ENCODE measurements at places on chromosomes 13 and 19.
A peak's percentile ranks its signal among the peaks of the same experiment; 100 is the strongest.

- DNase-seq, result peak; percentile 70
These were observed 6.9 kb downstream of the IL4I1 start for GRCh38 chr19:49889687-49890348.

GRCh38 chr19:42286349-42287016 is 15.4 kb upstream of the PRR19 start:
- DNase-seq, result no peak

- peak; percentile 58 for DNase-seq
These were observed 7.5 kb downstream of the ZNF610 start for GRCh38 chr19:52343548-52343947.

GRCh38 chr19:19816679-19817078 is 4.9 kb downstream of the ZNF506 start:
- DNase-seq, result no peak

DNA sequence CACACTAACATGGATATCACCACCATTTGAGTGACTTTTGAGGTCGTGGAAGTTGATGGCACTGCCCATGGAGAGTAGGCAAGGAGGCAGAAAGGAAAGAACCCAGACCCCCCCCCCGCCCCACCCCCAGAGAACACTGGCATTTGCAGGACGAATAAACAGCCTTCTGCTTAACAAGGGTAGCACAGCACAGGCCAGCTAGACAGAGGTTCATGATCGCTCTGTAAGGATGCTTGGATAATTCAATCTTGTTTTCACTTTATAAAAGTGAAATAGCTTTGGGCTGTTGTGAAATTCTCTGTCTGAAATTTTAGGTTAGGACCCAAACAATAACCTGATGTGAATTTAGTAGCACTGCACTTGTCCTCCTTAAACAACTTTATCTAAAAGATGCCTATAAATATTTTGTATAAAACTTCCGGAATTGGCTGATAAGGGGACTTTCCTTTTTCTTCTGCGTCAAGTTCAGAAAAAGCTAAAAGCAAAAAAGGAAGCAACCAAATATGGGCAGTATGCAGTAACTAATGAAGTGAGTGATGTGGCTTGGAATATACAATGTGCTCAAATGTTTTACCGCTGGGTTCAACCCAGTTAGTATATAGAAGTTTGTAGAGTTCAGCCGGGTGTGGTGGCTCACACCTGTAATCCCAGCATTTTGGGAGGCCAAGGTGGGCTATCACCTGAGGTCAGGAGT is 163.7 kb downstream of the SHISA2 start:
- no peak for DNase-seq

DNA sequence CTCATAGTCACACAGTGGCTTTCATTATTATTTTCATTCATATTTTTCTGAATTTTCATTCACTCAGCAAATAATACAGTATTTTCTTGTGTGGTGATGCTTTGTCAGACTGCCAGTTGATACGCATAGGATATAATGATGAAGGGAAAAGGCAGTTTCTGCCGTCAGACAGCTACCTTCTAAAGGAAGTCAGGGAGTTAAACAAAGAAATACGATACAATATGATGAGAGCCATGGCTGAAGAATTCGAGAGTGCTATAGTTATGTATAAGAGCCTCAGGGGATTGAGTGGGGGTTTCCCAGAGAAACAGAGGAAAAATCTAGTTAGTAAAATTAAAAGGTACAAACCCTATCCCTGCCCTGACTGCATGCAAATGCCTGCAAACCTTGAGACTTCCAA is 479.1 kb downstream of the OLFM4 start:
- DNase-seq, result no peak

DNA sequence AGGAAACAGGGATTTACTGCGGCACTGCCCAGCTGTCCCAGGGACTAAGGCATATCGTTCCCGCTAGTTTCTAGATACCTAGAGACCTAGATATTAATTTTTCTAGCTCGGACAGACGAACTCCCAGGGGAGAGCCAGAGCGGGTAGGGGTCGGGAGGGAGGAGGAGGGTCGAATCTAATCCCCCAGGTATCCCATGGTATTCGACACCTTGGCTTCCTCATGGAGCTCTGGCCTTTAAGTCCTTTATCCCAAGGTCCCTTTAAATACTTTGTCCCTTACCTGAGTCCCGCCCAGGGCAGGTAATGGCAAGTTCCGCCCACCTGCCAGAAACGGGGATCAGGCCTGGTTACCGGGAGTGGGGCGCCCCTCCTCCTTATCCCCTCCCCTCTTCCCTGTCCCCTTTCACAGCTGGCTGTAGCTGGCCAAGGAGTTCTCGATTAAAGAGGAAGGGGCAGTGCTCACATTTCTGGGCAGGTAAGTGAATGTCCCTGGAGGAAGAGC is at the start of gene PRRG2:
Gene PRRG2 (plus strand): TSS at position 310 of the 502 bp plus-strand sequence. CDS start 1,904 bp downstream, outside the sequence.
- DNase-seq, result no peak

DNA sequence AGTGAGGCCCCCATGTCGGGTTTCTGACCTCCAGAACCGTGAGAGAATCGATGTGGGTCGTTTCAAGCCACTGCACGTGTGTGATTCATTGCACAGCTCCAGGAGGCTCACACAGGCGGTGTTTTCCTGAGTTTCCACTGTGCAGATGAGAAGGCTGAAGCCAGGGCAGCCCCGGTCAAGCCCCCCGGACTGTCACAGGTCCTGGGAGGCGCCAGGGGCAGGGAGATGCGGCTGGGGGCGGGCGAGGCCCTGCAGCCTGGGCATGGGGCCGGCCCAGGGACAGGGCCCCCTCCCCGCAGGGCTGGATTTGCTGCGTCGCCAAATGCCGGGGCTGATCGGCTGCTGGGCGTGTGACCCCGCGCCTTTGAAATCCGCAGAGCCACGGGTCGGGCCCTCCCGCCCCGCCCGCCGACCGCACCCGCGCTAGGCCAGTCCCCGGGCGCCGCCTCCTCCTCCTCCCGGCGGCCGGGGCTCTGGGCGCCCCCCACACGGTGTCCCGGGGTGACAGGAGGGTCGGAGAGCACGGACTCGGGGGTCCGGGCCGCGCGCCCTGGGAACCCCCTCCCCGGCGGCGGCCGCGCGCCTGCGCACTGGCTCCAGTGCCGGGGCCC is 9.9 kb upstream of the MKNK2 start:
- DNase-seq, result no peak

GRCh38 chr19:12665281-12665573 is 1.3 kb downstream of the MAN2B1 start:
- peak; percentile 53 for DNase-seq

- DNase-seq, result no peak
These were observed 12.1 kb downstream of the WTIP start for GRCh38 chr19:34493649-34494044.

GRCh38 chr19:37867831-37868230 is 38.6 kb downstream of the WDR87 start:
- no peak for DNase-seq

DNA sequence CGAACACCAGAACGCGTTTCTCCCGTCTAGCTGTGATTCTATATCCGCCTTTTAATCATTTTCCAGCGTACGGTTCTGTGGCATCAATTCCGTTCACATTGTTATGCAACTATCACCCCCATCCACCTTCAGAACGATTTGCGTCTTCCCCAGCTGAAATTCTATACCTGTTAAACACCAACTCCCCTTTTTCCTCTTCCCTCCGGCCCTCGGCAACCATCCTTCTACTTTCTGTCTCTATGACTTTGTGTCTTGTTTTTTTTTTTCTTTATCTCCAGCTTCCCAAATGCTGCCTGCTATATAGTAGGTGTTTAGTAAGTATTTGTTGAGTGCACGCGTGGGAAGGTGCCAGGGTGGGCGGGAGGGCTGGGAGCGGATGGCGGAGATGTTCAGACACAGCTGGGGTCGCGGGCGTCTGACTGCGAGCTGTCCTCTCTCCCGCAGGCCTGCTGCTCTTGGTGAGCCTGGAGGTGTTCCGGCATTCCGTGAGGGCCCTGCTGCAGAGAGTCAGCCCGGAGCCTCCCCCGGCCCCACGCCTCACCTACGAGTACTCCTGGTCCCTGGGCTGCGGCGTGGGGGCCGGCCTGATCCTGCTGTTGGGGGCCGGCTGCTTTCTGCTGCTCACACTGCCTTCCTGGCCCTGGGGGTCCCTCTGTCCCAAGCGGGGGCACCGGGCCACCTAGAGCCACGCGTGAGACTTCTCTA is 20.2 kb downstream of the CACNG6 start:
- DNase-seq, result no peak

DNA sequence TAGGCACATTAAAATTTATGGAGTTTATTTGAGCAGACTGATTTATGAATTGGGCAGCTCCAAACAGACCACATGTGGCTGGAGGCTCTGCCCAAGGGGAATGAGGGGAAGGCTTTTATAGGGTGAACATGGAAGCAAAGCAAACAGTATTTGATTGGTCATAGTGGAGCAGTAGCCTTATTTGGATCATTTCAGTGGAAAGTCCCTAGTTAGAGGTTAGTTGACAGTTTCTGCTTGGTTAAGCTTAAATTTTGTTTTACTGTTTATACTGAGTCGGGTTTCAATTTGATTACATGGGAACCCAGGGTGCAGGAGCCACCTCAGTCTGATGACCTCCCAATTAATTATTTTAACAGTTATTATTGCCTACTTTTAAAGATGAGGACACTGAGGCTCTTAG is 140.5 kb downstream of the NDFIP2 start:
- no peak for DNase-seq

- DNase-seq, result peak; percentile 17
These were observed 21.7 kb upstream of the LAMP1 start for GRCh38 chr13:113275387-113275786.

GRCh38 chr19:19406878-19407632 is 1.6 kb downstream of the GATAD2A start:
- peak; percentile 36 for DNase-seq

GRCh38 chr19:7988307-7988706 is 17.1 kb downstream of the ELAVL1 start:
- no peak for DNase-seq

DNA sequence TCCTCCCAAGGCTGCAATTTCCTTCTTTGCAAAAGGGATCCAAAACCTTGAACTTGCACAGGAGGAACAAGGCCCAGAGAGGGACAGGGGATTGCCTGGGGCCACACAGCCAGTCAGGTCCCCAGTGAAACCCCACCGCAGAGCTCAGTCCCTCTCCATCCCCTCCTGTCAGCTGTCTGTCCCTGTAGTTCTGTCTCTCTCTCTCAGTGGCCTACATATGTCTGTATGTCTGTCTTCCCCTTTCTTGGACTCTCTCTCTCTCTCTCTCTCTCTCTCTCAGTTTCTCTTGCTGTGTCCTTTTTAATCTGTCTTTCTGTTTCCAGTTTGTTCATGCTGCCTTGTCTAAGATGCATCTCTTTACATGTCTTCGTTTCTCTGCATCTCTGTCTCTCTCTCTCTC is 11.5 kb downstream of the CEACAM19 start:
- no peak for DNase-seq

DNA sequence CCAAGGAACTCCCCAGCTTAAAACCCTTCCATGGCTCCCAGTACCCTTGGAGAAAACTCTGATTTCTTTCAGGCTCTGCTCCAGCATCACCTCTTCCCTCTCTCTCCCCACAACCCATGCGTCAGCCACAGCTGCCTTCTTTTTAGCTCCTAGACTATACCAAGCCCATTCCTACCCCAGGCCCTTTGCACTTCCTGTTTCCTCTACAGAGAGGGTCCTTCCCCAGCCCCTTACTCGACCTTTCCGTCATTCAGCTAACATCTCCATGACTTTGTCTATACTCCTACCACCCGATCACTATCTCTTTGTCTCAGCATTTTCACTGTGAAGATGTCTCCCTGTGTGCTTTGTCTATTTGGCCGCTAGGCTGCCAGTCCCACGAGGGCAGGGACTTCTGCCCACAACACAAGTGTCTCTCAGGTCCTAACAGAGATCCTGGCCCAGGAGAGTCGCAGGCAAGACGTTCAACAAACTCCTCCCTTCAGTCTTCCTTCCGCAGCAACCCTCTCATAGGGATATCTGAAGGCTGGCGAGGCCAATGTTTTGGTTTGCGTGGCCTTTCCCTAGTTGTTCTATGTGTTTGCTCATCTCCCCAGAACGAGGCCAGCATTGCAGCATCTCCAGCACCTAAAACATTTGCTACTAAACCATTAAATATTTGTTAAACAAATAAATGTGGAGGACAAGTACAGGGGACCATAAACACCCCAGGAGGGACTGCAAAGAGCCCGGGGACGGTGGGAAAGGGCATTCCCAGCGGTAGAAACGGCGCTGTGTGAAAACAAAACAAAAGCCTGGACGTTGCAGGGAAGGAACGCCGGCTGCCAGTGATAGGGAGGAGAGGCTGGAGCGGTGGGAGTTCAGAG is 816 bp downstream of the CCNP start:
- DNase-seq, result no peak

DNA sequence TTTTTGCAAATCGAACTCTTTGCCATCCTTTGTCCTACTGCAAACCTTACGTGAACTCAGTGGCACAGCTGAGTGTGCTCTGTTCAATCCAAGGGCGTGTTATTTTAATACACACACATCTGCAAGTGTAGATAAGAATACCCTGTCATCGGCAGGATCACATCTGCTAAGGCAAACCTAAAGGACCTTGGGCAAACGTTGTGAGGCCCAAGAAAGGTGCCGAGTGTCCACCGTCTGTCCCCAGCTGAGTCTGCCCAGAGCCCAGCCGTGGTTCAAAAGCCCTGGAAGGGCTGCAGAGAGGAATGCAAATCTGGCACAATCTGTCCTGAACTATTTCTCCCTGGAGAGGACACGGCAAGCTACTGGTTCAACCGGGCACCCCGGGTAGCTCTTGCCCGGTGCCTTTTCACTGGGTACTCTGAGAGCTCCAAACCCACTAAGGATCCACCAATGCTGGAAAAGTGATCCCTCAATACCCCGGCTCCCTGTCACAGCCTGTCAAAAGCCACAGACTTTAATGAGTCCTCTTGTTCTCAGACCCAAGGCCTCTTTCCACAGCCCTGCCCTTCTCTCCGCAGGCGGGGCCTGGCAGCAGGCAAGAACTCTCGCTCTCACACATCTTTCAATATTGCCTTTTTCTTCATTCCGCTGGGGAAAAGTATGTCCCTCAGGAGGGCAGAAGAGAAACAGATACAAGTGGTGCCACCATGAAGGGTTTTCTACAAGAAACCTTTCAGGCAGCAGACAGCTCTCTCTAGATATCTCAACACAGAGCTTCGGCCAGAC is 17.0 kb downstream of the SLC7A1 start:
- DNase-seq, result no peak

DNA sequence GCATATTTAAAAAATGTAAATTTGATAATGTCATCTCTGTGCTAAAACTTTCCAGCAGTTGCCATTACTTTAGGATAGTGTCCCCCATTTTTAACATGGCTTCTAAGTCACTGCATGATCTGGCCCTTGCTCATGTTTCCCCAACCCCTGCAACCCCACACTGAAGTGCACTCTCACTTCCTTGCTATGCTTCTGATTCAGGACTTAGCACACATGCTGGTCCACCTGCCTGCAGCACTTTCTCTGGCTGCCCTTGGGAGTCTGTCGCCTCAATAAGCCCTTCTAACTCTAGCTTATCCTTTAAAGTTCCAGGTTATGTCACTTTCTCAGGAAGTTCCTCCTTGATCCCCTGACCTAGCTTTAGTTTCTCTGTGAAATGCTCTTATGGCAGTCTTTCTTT is 241.0 kb downstream of the POSTN start:
- no peak for DNase-seq

GRCh38 chr13:108104736-108105135 is 110.6 kb downstream of the LIG4 start:
- DNase-seq, result no peak

- DNase-seq, result peak; percentile 69
These were observed 9.1 kb upstream of the LILRB5 start for GRCh38 chr19:54266133-54266532.
